ENCODE measurements at places on chromosomes 16 and 17. TPM values are rescaled to one million over a fixed set of nuclear protein-coding genes. Genes with fewer than 3 reads are reported as not detected.

DNA sequence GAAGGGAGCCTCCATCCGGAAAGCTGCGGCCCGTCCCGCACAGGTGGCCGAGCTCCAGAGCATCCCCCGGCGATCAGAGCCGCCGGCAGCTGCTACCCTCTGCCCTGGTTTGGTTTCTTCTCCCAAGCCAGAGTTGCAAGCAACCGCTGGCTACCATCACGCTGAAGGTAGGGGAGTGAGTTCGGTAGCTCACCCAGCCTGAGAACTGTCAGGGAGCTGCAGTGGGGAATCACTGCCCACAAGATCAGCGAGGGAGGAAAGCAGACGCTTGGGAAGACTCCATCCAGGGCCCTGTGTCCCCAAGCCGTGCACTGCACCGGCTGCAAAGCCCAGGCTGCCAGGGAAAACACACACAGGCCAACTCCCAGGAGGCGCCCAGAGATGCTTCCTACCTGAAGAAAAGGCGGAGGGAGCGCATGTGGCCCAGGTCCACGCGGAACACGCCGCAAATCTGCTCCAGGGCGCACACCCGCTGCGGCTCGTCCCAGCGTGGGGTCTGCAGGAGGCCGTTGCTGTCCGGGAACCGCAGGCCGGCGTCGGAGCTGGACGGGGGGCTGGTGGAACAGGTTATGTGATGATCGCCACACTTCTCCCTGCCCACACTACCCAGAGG lies 83.3 kb downstream of the TBC1D16 start:
- DNase-seq = no peak

DNA sequence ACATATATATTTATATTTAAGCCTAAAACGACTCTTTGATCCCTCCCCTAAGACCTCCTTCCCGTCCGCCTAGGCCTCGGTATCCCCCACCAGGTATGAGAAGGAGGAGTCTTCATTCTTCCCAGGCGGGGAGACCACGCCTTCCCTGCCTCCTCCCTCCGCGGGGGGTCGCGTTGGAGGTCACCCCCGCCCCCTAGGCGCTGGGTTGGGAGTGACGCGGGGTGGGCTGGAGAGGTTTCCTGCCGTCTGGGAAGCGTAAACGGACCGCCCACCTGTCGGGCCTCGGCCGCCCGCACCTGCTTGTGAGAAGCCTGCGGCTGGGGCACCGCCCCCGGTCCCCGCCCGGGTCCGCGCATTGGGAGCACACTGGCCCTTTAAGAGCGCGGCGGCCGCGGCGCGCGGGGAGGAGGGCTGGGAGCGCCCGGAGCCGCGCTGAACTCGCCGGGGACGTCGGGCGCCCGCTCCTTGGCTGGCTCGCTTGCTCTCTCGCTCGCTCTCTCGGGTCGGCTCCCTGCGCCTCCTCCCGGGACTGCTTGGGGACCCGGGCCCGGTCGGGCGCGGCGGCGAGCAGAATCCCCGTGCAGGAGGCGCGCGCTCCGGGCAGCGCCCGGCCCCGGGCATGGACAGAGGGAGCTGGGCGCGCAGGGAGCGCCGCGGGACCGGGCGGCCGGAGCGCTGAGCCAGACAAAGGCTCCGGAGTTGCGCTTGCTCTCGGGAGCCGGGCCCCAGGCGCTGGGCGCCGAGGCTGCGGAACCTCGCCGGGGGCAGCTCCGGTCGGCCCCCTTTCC lies at the start of gene MMP15:
Gene MMP15, plus strand, starts transcription at position 404 of the 788 bp plus-strand sequence. CDS start 597 bp downstream, outside the sequence.
- DNase-seq = peak; percentile 65

GRCh38 chr17:4759776-4760236 lies 11.9 kb upstream of the TM4SF5 start:
- no peak for DNase-seq

The BAIAP2 gene
- total RNA-seq = 12.0 TPM

GRCh38 chr17:8438441-8438840 lies 2.8 kb downstream of the NDEL1 start:
- no peak for DNase-seq

Data from B cell (primary cell).